ENCODE measurements at places on chromosomes 1 and 21.

DNA sequence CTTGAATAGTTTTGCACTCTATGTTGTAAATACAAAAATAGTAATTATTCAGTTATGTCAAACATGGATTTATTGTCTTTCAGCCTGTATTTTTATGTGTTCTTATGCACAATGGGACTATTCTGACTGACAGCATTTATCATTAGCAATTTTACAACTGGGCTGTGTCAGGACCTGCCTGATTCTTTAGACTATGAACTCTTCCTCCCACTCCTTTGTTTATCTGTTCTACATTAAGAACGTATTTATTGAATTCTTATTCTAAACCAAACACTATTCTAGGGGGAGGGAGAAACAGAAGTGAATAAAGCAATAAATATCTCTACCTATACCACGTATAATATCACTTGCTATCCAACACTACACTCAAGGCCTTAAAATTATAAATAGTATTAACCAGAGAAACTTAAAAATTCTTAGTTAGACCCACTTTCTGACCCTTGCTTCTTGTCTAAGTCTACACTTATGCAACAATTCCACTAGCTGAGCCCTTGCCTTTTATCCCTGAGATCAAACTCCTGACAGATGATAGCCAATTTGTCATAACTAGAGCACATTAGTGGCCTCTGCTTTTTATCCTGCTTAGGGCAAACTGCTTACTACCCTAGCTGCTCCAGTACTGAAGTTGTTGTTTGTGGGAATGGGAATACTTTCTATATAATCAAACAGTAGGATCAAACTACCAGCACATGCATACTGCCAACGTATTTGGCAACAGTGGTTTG lies 494.3 kb downstream of the BRINP3 start:
- no peaks in the 10 kb centered on the region for H3K4me1 ChIP-seq
- H3K27me3 ChIP-seq: no peaks in the 10 kb centered on the region
- H3K27ac ChIP-seq: no peak overlapping the region
- DNase-seq: no peak
- H3K4me3 ChIP-seq: no peak overlapping the region

DNA sequence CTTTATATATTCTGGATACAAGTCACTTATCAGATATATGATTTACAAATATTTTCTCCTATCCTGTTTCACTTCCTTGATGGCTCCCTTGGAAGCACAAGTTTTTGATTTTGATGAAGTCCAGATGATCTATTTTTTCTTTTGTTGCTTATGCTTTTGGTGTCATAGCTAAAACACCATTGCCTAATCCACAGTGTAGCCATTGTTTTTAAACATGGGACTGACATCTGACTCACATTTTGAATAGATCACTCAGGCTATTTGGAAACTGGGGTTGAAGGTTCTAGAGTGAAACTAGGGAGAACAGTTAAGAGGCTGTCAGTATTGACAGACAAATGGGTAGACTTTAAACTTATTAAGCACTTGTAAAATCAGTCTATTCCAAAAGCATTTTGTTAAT lies 16.6 kb downstream of the AK4 start:
- no peak overlapping the region for H3K4me3 ChIP-seq
- no peaks in the 10 kb centered on the region for H3K4me1 ChIP-seq
- DNase-seq: no peak
- H3K36me3 ChIP-seq: no peaks in the 10 kb centered on the region

DNA sequence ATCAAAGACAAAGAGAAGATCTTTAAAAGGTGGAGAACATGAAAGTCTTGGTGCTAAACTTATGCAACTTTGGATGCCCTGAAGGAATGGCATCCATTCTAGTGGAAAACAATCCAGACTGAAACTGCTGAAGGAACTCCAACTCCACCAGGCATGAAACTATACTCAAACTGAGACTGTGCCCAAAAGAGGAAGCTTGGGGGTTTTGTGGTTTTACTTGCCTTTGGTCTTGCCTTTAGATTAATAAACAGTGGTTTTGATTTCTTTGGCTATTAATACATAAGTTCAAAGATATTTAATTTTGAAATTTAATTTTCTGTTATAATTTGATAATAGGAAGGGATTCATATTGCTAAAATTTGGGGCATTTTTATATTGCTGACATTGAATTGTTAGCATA lies 17.4 kb upstream of the SLC30A10 start:
- no peak for DNase-seq
- H3K27ac ChIP-seq: no peak overlapping the region
- H3K4me3 ChIP-seq: no peak overlapping the region
- no peaks in the 10 kb centered on the region for H3K36me3 ChIP-seq

- no peak for DNase-seq
- H3K27me3 ChIP-seq: no peaks in the 10 kb centered on the region
- peaks cover 10% of the 10 kb centered on the region for H3K4me1 ChIP-seq
- H3K4me3 ChIP-seq: no peak overlapping the region
- H3K27ac ChIP-seq: no peak overlapping the region
- H3K36me3 ChIP-seq: no peaks in the 10 kb centered on the region
Measured at GRCh38 chr1:168341483-168341975, 60.9 kb downstream of the TBX19 start.

GRCh38 chr1:91900562-91900961 lies 14.6 kb upstream of the TGFBR3 start:
- no peak overlapping the region for H3K27ac ChIP-seq
- no peaks in the 10 kb centered on the region for H3K36me3 ChIP-seq
- no peaks in the 10 kb centered on the region for H3K4me1 ChIP-seq
